Stimulated activated CD8-positive, alpha-beta memory T cell treated with anti-CD3 and anti-CD28 coated beads, Interleukin-7, amount 100 ng/mL, for 24 hours (primary cell): ENCODE measurements at places on chromosomes 1 and 21.

- DNase-seq = no peak
These were observed 19.6 kb downstream of the LBR start for GRCh38 chr1:225408249-225408648.

GRCh38 chr1:156860628-156861423, at the start of gene NTRK1:
NTRK1 (plus strand) TSS chr1:156860865; CDS start chr1:156860935, 70 bp downstream.
- no peak for DNase-seq

- no peak for DNase-seq
These were observed 2.4 kb downstream of the USP21 start for GRCh38 chr1:161161652-161162051.

- DNase-seq = no peak
These were observed 30.9 kb downstream of the TRIM11 start for GRCh38 chr1:228375578-228376261.

- no peak for DNase-seq
These were observed 54.5 kb upstream of the ATP2B4 start for GRCh38 chr1:203572134-203572625.

DNA sequence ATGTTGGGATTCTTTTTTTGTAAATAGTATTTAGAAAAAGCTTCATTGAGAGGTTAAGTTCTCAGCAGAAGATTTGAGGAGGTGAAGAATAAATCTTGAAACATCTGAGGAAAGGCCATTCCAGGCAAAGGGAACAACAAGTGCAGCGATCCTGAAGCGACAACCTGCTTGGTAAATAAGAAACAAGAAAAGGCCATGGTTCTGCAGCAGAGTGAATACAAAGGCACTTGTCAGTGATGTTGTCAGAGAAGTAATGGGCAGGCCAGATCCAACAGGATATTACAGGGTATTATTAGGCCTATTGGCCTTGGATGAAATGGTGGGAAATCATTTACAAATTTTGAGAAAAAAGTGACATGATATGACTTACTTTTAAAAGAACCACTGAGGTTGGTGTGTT, 960.0 kb downstream of the PLA2G4A start:
- no peak for DNase-seq

DNA sequence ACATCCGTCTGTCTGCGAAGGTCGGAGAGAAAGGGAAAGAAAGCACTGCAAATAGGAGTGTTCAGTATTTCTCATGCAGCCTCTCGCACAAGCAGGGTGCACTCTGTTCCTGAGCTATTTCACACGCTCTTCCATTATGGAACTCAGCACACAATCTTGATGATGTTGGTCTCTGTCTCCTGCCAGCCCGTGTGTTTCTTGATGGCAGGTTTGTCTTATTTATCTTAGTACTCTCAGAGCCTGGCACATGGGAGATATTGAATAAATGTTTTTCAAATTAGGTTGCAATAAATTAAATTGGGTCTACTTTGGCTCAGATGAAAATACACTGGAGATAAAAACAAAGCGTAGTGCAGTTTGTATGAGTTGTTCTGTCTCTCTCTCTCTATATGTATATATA, 134.9 kb upstream of the ETS2 start:
- no peak for DNase-seq

GRCh38 chr1:184366997-184367396, 19.8 kb upstream of the C1orf21 start:
- no peak for DNase-seq

DNA sequence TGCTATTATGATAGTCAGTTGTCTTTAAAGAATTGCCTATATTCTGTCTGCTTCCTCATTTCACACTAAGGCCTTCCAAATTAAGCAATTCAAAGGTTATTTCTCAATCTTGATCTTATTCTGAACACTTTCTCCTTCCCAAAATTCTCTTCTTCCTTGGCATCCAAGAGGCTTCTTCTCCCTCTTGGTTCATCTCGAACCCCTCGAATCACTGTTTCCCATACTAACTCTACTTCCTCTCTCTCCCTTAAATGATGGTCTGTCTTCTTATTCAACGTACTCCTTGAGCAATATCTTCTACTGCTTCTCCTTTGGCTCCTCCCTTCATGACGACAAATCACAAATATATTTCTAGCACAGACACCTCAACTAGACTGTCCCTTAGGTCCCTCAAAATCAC, 4.5 kb downstream of the COPA start:
- no peak for DNase-seq

GRCh38 chr1:185834371-185834905, 100.2 kb downstream of the HMCN1 start:
- DNase-seq = no peak

- no peak for DNase-seq
These were observed 3.6 kb downstream of the ACOT7 start for GRCh38 chr1:6389971-6390370.

DNA sequence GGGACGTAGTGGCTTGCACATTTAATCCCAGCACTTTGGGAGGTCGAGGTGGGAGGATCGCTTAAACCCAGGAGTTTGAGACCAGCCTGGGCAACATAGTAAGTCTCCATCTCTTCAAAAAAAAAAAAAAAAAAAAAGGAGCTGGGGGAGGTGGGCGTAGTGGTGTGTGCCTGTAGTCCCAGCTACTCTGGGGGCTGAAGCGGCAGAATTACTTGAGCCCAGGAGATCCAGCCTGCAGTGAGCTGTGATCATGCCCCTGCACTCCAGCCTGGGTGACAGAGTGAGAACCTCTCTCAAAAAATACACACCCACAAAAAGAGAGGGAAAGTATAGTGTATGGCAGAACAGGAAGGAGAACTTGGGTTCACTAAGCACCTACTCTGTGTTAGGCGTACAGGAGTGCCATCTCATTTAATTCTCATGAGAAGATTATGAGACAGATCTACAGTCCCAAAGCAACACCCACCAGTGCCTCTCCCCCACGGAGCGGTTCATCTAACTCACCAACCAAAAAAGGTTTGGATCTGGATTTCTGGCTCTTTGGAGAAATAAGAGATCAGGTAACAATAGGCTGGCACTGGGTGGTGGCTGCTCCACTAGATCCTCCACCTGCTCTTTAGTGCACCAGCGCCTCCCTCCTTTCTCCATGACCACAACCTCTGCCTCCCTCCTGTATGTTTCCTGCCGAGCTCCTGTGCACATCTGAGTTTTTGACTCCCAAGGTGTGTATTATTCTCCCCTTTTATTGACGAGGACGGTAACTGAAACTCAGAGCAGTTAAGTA, 1.4 kb upstream of the TRAF5 start:
- DNase-seq = no peak

- no peak for DNase-seq
These were observed 56.1 kb upstream of the ZC3H11B start for GRCh38 chr1:219669042-219669441.

- DNase-seq = no peak
These were observed 27.9 kb downstream of the LRRC8B start for GRCh38 chr1:89552471-89553081.

- DNase-seq = no peak
These were observed 561.7 kb downstream of the LTN1 start for GRCh38 chr21:28431022-28431421.

DNA sequence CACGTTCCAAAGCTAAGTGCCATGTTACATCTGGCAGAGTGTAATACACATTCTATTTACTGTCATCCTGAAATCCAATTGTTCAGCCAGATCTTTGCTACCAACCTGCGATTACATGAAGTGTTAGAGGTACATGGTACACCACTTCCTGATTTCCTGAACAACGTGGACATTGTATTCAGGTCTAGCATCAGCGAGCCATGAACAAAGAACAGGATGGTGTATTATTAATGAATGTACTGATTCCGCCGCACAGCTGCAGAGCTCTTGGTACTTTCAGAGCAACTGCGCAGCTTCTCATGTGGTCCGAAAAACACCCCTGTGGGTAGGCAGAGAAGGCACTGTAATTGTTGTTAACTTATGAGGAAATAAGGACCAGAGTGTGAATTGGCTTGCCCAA, 511.4 kb downstream of the AJAP1 start:
- no peak for DNase-seq

DNA sequence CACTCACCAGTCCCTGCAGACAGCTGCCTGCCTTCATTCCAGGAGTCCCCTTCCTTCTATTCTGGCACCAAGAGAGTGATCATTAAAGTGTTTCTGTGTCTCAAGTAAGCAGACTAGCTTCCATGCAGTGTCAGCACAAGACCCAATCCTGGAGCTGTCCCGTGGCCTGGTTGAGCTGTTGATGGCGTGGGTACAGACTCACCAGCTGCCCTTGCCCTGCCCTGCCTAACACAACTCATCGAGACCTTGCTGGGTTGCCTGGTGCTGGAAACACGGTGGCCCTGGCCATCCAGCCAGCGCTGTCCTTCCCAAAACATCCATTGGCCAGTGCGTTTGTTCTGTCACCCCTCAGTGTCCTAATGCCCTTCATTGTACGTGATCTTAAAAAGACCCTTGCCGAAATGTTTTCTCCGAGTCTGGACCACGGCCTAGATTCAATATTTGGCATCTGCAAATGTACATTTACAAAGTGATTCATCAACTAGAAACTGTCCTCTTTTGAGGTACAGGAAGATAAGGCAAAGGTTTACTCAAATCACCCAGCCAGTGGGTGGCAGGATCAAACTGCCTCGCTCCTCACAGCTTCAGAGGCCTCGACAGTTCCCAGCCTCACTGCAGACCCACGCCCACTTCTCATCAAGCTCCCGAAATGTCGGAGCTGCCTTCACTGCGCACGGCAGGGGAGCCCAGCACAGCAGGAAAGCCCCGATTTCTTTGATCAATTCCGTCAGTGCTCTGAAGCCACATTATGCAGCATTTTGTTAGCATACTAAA, 494.2 kb downstream of the KIF26B start:
- DNase-seq = no peak

DNA sequence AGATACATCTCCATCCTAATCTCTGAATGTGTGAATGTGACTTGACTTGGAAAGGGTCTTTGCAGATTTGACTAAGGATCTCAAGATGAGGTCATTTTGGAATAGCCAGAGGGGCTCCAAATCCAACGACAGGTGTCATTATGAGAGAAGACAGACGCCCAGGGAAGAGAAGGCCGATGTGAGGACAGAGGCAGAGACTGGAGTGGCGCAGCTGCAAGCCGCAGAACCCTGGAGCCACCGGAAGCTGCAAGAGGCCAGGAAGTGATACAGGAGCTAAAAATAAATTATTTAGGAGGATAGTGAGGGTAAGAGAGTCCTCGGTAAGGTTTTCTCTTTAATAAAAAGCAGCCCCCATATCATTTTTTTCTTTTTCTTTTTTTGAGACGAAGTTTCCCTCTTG, 9.7 kb upstream of the AADACL4 start:
- no peak for DNase-seq

GRCh38 chr1:89604414-89604735, 28.5 kb upstream of the LRRC8C start:
- DNase-seq = no peak

DNA sequence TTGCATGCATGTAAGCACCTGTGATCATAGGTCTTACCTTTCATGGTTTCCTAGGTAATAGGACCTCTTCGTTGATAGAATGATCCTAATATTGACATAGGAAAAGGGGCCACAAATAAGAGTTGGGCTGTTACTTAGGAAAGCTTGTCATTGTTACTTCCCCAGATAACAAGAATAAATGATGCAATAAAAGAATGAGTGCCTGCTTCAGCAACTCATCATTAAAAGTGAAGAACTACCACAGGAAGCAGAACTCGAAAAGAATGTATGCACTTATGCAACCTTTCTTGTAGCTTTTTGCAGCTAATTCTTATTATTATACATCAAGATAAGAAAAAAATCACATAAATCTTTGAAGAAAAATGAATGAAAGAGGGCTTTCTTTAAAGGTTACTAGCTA, 548.6 kb downstream of the LTN1 start:
- no peak for DNase-seq

DNA sequence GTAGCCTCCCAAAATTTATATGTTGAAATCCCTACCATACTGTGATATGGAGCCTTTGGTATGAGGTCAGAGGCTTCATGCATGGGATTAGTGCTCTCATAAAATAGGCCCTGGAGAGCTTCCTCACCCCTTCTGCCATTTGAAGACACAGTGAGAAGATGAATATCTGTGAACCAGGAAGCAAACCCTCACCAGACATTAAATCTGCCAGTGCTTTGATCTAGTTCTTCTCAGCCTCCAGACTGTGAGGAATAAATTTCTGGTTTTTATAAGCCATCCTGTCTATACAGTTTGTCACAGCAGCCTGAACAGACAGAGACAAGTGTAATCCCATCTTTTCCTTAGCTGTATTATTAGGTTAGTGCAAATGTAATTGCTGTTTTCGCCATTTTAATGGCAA, 88.4 kb downstream of the OLFML2B start:
- DNase-seq = no peak

DNA sequence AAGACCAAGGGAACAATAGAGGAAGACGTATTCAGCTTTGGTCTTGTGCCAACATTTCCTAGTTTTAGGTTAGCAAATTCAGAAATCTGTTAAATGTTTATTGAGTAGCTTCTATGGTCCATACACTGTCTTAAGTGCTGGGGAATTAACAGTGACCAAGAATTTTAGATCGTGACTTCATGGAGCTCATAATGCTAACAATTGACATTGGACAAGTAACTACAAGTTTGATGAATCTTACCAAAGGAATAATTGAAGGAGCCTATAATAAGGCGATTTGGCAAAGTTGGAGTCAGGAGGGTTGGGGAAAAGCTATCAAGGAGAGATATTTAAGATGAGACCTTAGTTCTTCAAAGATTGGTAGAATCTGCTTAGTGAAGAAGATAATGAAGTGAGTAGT, 1.4 kb upstream of the SLAMF9 start:
- DNase-seq = no peak

DNA sequence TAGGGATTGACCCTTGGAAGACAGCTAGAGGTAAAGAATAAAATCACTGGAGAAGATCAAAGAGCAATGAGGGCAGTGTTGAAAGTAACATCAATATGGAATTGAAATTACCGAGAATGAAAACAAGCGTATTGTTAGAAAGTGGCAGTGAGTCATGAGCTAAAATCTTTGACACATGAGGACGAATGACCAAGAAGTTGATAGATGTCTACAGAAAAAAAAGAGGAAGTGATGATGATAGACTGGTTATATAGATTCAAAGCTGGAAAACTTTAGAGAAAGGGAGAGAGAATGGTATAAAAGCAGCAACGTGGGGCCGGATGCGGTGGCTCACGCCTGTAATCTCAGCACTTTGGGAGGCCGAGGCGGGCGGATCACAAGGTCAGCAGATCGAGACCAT, 12.5 kb upstream of the DNM3 start:
- no peak for DNase-seq

- no peak for DNase-seq
These were observed 200.9 kb downstream of the LTN1 start for GRCh38 chr21:28791595-28792282.

- DNase-seq = no peak
These were observed 8.0 kb upstream of the CCDC190 start for GRCh38 chr1:162868972-162869371.

- DNase-seq = no peak
These were observed 189.4 kb upstream of the FGGY start for GRCh38 chr1:59107516-59107915.

DNA sequence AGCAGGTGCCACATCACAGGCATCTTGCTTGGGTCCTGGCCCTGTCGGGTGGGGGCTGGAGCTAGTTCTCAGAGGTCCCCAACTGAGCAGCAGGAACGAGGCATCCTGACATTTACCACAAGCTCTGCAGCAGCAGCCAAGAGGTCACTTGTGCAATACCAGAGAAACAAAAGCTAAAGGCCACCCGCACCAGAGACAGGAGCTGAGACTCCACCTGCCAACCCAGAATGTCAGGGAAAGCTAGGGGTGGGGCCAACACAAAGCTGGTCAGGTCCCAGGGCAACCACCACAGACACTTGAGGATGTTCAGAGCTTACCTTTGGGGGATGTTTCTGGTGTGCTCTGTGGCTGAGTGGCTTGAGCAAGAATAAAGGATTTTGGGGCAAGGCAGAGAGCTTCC, 13.6 kb upstream of the SYT6 start:
- no peak for DNase-seq

- DNase-seq = no peak
These were observed 14.0 kb upstream of the TBX15 start for GRCh38 chr1:119002028-119002686.
